B cell (primary cell): ENCODE measurements at places on chromosomes 5 and 9. TPM values are rescaled to one million over a fixed set of nuclear protein-coding genes. Genes with fewer than 3 reads are reported as not detected.

DNA sequence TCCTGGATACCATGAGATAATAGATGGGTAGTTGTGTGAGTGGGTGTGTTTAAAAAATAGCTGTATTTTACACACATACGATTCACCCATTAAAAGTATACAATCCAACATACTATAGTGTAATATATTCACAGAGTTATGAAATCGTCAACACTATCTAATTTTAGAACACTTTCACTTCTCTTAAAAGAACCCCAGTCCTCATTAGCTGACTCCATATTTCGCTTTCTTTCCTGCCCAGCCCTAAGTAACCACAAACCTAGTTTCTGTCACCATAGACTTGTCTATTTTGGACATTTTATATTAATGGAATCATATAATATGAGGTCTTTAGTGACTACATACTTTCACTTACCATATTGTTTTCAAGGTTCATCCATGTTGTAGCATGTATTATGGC, 63.8 kb upstream of the S1PR3 start:
- peak; percentile 64 for DNase-seq

- peak; percentile 60 for DNase-seq
Measured at GRCh38 chr9:127991757-127992274, 11.0 kb upstream of the EEIG1 start.

DNA sequence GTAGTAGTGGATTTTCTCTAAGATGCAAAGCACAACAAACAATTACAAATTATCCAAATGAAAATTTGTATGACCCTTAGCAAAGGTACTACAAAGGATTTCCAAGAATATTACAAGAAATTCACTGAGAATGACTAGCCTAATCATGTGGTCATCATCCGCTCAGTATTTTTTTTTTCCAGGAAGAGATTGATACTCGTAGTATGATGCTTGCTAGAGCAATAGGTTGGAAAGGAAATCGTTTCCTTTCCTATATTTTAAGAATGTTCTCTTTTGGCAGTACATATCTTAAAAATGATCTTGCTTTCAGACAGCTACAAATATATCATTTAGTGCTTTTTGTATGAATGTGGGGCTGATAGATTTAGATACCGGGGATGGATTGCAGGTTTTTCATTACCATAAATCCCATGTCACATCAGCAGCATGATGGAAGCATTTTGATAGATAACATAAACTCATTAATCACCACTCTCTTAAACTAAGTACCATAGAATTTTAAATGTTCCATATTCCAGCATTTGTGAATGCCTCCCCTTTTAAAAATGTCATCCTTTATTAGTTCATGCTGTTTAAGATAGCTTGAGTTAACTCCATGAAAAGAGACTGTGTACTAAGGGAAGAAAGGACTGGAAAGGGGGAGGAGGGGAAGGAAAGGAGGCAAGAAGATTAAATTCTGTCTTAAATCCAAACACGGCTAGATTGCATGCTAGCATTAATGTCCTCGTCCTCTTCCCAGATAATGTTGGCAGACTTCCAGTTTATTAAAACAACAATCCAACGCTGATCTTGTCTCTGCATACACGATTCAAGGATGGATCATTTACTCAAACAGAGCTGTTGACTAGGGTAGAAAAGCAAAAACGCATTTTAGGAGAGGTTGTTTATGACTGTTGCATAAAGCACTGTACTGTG, 311.7 kb upstream of the ZNF608 start:
- DNase-seq = no peak

DNA sequence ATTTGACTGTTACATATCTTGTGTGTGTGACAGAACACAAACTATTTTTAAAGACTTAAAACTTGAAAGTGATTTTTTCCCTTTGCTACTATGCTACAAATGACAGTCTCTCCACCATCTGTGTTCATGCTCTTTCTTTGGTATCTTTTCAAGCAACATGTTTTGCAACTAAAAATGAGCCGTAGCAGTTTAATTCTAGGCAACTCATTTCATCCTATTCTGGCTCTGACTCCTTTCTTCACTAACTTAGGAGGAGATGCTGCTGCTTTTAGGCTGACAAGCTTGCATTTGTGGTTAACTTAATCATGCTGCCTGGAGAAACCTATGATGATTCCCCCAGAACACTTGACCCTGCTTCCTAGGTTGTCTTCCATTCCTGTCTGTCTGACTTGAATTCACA, 100.6 kb downstream of the HACD4 start:
- no peak for DNase-seq

- DNase-seq = no peak
Measured at GRCh38 chr5:175690025-175690424, 32.2 kb downstream of the HRH2 start.

DNA sequence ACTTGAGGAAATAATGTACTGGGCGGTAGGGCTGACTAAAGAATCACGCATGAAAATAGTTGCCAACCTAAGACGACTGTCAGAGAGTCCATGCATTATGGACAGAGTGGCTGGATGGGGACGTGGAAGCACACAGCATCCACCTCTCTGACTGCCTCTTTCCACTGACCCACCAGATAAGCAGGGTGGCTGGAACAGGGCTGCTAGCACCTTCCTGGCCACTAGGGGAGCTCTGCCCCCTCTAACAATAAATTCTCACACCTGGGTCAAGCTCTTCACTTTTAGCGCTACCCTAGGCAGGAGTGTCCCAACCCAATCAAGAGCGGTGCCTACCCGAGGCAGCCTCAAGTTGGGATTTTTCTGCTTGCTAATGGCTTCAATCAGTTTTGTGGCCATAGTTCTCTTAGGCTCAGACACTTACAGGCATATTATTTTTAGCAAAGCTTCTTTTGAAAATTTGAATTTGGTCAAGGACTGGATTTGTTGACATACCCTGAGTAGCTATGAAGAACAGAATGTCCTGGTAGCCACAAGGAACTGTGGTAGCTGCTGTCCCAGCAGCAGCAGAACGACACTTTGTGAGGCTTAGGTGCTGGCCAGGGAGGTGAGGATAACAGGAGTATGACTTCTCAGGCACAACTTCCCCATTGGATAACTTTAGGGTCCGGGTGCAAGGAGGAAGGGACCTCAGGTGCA, 6.9 kb upstream of the TPM2 start:
- peak; percentile 78 for DNase-seq

- DNase-seq = no peak
Measured at GRCh38 chr9:129128689-129129088, 17.5 kb downstream of the PTPA start.

GRCh38 chr5:172764861-172765765, 5.9 kb downstream of the DUSP1 start:
- DNase-seq = peak; percentile 99

DNA sequence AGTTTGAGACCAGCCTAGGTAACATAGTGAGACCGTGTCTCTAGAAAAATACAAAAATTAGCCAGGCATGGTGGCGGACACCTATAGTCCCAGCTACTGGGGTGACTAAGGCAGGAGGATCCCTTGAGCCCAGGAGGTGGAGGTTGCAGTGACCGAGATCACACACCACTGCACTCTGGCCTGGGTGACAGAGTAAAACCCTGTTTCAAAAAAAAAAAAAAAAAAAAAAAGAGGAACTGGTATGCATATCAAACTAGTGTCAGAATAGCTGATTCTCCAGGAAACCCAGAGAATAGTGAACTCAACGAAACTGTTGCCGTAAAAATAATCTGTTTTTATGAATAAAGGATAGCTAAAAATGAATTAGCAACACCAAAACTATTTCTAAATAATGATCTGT, 126.6 kb upstream of the BASP1 start:
- no peak for DNase-seq

- DNase-seq = no peak
Measured at GRCh38 chr5:173774271-173774761, 113.8 kb upstream of the CPEB4 start.

- no peak for DNase-seq
Measured at GRCh38 chr9:123453831-123454321, 97.9 kb downstream of the CRB2 start.

The SPAAR gene
- not detected in 2 replicates for total RNA-seq

The EDIL3 gene
- total RNA-seq = not detected in 2 replicates

The PCDHB10 gene
- not detected in 2 replicates for total RNA-seq

The PRELID2 gene
- 2.7 and 3.4 TPM in 2 replicates for total RNA-seq

The FOXD4L4 gene
- 0.90 and 1.1 TPM in 2 replicates for total RNA-seq

The NR5A1 gene
- not detected in 2 replicates for total RNA-seq
